ENCODE measurements at places on chromosomes 7 and 10. TPM values are rescaled to one million over a fixed set of nuclear protein-coding genes. Genes with fewer than 3 reads are reported as not detected.

The WDR86 gene
- polyA plus RNA-seq = not detected

The GPRIN2 gene
- polyA plus RNA-seq = 0.42 TPM

The MBL2 gene
- not detected for polyA plus RNA-seq

The MRPS17 gene
- polyA plus RNA-seq = 30.7 TPM

The HOXA4 gene
- polyA plus RNA-seq = 1.8 TPM

The EPO gene
- 0.41 TPM for polyA plus RNA-seq

The CADPS2 gene
- 0.37 TPM for polyA plus RNA-seq

The NPTX2 gene
- not detected for polyA plus RNA-seq

The ST7 gene
- polyA plus RNA-seq = 18.4 TPM

The GNG11 gene
- polyA plus RNA-seq = 0.23 TPM

The MEST gene
- polyA plus RNA-seq = 3.8 TPM

The OPALIN gene
- polyA plus RNA-seq = not detected

Measured in keratinocyte (primary cell).